ENCODE measurements at places on chromosomes 3 and 15.

- DNase-seq, result no peak
Observed at GRCh38 chr15:101357333-101357732, 62.3 kb upstream of the SNRPA1 start.

- no peak for DNase-seq
Observed at GRCh38 chr15:52288051-52288942, 7.3 kb downstream of the MYO5C start.

DNA sequence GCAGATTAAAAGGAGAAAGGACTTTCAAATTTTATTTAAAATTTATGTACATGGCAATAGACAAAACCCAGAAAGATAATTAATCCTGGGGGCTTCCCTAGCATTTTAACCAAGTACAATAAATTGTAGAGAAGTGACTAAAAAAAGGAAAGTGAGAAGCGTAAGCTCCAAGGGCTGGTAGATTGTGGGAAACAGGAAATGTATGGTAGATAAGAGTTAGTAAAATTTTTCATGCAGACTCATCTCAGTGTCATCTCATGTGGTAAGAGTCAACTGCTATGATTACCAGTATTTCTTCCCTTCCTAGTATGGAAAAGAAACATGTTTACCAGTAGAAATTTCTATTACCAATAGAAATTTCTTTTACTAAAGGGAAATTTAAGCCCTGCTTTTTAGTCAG lies 464.3 kb upstream of the AGTR1 start:
- no peak for DNase-seq

DNA sequence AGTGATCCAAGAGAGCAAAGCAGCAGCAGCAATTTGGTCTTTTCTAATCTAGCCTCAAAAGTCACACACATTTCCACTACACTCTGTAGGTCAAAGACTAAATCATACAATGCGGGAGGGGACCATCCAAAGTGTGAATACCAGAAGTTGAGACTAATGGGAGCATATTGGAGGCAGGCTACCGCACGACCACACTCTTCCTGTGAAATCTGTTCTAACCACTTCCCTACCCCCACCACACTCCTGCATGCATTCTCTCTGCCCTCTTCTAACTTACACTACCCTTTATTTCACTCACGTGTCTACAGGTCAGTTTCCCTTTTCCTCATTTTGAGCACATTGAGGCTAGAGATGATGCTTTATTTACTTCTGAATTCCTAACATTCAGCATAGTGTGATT lies 23.7 kb upstream of the PRTG start:
- no peak for DNase-seq

DNA sequence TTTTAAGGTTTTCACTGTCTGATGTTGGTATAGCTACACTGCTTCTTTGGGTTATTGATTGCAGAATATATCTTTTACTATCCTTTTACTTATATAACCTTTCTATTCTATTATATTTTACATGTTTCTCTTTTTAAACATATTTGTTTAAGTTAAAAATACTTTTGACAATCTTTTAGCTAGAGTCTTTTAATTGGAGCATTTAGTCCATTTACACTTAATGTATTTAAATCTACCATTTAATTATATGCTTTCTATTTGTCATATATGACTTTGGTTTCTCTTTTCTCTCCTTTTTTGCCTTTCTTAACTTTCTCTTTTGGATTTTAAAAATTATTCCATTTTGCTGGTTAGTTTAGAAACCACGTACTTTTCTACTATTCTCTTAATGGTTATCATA lies 53.7 kb upstream of the PRR23C start:
- DNase-seq, result no peak
